ENCODE measurements at places on chromosomes 2 and 18.

DNA sequence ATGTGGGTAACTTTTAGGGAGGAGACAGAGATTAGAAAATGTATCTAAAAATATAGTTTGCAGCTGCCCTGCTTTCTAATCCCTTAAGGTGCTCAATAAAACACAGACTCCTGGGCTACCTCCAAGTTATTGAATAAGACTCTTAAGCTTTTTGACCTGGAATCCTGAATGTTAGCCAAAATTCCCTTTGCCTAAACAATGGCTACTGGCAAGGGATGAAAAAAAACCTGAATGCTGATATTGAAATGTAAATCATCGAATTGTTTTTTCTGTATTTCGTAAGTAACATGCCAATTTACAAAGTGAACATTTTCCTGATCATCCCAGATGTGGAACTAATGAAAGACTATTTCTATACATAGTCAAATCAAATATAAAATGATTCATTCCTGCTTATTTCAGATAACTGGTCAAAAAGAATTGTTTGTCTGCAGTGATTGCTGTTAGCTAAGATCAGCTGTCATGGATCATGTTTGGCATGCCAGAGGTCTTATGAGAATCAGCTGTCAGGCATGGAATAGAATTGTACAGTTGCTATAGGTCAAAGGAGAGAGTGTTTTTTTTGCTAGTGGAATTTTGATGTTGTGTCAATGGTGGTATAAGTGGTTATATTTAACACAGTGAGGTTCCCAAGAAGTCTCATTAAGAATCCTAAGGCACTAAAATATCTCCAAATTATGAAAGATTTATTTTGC lies 363.6 kb upstream of the CWC22 start:
- DNase-seq, result peak; percentile 16

- no peak for DNase-seq
Observed at GRCh38 chr2:212488611-212489010, 50.0 kb downstream of the ERBB4 start.

GRCh38 chr2:27860111-27860510 lies 30.1 kb downstream of the RBKS start:
- peak; percentile 84 for DNase-seq

DNA sequence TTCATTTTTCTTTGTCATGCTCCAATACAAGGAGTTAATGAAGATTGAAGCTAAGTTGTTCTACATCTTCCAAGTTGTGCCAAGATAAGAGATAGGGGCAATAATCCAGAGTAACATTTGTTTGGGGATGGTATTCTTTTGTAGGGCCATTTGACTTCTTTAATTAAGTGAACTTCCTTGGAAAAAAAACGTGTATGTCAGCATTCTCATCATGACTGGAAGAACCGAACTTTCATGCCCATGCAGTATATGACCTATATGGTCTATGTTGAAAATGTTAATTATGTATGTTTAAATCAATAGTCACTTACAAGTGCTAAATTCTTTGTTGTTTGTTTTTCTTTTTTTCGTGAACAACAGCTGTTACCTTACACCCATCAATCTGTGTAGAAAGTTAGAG lies 319.5 kb upstream of the LRRTM1 start:
- no peak for DNase-seq

GRCh38 chr18:44765456-44765855 lies 84.8 kb downstream of the SETBP1 start:
- DNase-seq, result no peak
